ENCODE measurements at places on chromosomes 6 and 20.
A peak's percentile ranks its signal among the peaks of the same experiment; 100 is the strongest.

GRCh38 chr6:169939554-169940164 is 188.2 kb downstream of the ERMARD start:
- no peak for DNase-seq

GRCh38 chr6:15350386-15351083 is 104.7 kb downstream of the JARID2 start:
- DNase-seq, result no peak

DNA sequence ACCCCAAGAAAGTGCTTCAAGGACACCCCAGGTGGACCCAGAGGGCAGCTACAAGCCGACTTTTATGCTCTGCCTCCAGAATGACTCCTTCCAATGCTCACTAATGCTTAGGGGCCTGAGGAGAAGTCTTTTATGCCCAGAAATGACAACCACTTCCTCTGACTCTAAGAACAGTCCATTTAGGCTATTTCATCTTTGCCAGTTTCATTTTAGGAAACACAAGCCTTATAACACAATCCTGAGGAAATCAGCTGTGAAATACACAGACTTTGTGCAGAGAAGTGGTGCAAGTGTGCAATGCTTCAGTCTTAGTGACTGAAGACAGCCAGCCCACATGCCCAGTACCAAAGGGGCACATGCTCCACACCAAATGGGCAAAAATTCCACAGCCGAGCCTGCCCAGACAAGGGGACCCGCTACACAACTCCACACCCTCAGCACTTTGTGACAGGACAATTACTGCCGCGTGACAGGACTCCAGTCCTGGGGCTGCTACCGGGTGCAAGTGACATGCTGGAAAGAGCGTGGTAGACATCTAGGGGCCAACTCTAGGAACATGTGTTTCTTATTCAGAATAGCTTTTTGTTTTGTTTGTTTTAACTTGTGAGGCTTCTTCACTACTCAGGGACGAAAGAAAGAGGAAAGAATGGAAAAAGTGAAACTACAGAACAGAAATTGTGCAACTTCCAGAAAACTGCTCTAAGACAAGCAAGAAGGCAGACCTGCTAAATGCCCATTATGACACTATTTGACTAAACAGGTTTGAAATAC is 28.2 kb upstream of the PLAGL1 start:
- no peak for DNase-seq

GRCh38 chr6:4010689-4011090 is 68.2 kb downstream of the FAM217A start:
- no peak for DNase-seq

- no peak for DNase-seq
These were observed 37.6 kb downstream of the NCR2 start for GRCh38 chr6:41372832-41373626.

GRCh38 chr6:129793447-129793846 is 67.7 kb downstream of the TMEM244 start:
- DNase-seq, result no peak

DNA sequence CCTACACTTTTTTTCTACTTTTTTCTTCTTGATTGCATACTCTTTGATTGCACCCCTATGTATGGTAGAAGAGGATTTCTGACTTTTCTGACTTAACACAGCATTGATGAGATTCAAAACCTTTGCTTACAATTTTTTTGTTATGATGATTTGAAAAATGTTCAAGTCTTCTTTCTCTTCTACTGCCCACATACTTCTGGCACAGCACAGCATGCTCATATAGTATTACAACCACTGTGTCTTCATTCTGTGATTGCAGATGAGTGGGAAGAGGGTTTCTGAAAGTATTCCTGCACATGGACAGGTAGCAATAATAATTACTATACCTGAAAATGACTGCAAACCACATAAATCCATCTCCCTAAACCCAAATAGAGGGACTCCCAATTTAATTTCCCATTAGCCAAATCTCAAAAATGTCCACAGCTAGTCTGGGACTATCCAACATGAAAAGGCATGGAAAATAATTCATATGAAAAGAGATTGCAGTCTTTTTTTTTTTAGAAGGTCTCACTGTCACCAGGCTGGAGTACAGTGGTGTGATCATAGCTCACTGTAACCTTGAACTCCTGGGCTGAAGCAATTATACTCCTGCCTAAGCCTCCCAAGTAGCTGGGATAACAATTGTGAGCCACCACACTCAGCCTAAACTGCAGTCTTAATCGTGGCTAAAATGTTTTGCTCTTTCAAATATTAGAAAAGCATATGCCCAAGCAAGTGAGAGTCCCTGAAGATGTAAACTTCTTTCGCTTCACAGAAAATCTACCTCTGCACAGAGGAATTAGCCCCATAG is 15.9 kb upstream of the TENT5A start:
- DNase-seq, result no peak

GRCh38 chr6:5359417-5359816 is 98.1 kb downstream of the FARS2 start:
- DNase-seq, result no peak

- DNase-seq, result no peak
These were observed 2.6 kb downstream of the TOMM6 start for GRCh38 chr6:41790045-41790444.

DNA sequence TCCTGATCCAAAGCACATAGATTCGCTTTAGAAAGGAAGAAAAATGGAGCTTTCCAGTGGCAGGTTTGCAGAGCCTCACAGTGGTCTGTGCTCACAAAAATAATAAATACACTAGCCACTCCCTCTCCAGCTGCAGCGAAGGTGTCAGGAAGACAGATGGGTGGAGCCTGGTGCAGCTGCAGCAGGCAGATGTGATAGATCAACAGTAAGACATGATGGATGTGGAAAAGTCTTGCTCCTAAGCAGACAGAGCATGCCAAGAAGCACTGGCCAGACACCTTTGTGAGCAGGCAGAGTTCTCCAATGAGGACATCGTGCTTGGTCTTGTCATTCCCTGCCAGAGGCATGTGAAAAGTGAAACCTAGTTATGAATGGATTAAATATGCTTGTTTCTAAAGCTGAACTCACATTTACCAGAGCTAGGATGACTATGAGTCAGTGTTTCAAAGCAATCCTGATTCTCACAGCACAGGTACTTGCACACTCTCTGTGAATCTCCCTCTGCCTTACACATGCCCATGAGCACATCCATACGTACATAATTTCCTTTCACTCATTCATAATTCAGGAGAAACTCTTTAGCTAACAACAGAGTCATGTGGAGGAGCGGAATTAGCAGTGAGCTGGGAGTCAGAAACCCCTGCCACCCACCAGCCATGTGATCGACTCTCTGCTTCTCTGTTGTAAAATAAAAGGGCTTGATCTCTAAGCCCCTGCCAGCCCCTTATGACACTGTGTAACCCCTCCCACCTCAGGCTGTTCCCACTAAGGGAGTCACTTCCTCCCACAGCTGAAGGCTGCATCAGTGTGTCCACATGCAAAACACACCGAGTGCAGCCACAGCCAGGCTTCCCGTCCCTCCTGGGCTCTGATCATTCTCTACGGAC is 111.2 kb downstream of the SCML4 start:
- no peak for DNase-seq

DNA sequence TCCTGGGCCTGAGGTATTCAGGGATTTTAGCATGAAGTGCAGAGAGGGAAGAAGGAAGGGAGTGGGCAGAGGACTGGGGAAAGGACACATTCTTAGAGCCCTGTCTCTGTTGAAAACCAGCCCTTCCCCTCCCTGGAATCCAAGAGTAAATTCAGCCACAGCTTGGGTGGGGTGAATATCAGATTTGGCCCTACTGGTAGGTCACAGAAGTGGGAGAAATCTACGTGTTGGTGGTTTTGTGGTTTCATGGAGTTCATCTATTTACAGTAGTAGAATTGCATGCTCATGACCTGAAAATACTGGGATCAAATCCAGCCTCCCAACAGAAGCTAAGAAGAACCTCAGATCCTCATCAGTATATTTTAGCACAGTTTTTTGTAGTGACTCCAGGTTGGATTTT is 404.4 kb downstream of the BMP2 start:
- no peak for DNase-seq

GRCh38 chr6:167778497-167779128 is 48.1 kb upstream of the AFDN start:
- no peak for DNase-seq

GRCh38 chr20:59429396-59429795 is 129.0 kb downstream of the EDN3 start:
- no peak for DNase-seq

DNA sequence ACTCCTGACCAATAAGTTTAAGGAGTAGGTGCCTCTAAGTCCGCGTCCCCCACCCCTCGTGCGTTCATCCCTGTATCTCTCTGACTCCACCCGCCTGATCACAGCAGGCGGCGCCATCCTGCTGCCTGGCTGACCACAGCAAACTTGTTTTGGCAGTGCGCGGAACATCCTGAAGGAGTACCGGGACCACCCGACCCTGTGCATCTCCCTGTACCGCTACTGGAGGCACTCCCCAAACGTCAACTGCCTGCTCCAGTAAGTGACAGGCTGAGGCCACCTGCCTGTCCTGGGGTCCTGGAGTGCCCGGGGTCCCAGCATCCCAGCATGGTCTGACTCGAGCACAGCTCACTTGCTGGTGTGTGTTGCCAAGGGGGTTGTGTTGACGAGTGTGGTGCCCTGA is 19.0 kb downstream of the PNLDC1 start:
- DNase-seq, result no peak

GRCh38 chr20:38975539-38976120 is 13.5 kb downstream of the DHX35 start:
- no peak for DNase-seq

- DNase-seq, result no peak
These were observed 16.2 kb downstream of the AAR2 start for GRCh38 chr20:36252511-36252910.

DNA sequence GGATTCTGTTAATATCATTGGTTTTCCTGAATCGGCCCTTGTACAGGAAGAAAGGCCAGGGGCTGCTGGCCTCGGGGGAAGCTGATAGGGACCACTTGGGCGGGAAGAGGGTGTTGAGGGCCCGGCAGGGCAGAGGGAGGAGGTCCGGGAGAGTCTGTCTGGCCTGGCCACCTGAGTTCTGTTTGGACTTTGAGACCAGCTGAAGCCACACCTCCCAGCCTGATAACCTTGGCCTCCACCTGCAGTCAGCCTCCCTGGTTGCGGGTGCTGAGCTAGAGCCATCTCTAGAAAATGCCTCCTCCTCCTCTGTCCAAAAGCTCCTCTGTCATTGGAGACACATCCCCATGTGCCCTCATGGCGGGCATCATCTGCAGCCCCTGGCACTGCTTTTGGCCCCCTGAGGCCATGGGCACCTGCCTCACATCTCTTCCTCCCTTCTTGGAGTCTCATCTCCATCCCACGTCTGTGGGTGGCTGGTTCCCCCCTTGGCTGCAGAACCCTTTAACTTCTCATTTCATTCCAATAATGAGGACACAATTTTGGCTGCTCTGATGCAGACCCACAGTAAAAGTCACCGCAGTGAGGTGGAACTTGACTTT is 16.6 kb downstream of the APCDD1L start:
- DNase-seq, result no peak

- DNase-seq, result peak; percentile 86
These were observed at the start of gene MAD2L1BP for GRCh38 chr6:43635387-43636307. MAD2L1BP (plus strand) TSS chr6:43635840; CDS start chr6:43635876, 36 bp downstream.

DNA sequence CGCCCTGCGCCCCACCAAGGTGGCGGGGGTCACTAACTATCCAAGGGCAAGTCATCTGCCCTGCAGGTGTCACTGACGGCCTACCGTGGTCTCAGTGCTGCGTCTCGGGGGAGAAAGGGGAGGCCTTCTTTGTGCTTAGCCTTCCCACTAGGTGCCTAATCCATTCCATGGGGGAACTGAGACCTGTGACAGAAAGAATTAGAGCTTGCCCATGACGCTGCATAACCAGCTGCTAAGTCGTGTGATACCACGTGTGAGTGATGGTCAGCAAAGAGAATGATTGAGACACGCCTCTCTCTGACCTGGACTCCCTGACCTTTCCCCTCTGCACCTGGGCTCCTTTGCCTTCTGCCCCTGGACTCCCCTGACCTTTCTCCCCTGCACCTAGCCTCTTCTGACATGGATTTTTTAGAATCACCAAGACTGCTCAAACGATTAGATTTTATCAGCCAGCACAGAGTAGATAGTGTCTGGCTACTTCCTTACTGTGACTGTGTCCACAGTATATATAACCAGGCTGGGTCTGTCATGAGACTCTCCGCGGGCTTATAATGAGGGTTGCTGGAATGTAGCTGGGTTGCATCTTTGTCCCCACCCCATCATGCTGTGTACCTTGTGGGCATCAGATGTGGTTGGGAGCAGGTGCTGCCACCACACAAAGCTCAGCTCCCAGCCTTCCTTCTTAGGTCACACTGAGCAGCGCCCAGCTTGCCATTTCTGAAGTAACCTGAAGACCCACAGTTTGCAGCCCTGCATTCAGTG is 140.6 kb downstream of the TMEM242 start:
- no peak for DNase-seq

GRCh38 chr6:48883116-48883515 is 579.9 kb downstream of the MMUT start:
- DNase-seq, result no peak

DNA sequence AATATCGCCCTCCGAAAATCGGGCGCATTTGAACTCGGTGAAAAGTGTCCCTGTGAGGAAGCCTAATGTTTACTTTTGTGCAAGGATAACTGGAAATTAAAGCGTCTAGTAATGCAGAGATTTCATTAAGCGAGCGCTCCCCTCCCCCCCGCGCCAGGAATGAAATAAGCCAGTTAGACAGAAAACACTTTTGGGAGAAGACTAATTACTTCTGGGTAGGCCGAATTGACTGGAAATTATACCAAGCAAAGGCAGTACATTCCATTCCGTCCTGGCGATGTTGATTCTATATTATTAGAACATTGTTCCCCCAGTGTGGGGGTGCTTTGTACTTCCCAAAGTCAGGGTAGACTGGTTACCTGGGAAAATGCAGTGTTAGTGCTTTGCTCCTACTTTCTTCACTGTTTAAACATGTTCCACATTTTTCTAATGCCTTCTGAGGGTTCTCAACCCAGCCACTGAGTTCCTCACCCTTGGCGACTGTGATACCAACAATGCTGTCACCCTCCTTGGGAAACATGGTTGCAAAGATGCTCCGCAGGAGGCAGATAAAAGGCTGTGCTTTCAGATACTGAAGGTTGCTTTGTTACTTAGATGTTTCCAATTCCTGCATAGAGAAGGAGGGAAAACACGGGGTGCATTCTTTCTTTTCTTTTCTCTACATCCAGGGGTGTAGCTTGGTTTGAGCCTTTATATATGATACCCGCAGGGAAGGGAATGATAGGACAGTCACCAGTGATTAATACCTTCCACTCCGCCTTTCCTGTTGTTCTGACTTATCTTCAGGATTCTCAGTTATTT is 2.6 kb downstream of the GJA1 start:
- no peak for DNase-seq

DNA sequence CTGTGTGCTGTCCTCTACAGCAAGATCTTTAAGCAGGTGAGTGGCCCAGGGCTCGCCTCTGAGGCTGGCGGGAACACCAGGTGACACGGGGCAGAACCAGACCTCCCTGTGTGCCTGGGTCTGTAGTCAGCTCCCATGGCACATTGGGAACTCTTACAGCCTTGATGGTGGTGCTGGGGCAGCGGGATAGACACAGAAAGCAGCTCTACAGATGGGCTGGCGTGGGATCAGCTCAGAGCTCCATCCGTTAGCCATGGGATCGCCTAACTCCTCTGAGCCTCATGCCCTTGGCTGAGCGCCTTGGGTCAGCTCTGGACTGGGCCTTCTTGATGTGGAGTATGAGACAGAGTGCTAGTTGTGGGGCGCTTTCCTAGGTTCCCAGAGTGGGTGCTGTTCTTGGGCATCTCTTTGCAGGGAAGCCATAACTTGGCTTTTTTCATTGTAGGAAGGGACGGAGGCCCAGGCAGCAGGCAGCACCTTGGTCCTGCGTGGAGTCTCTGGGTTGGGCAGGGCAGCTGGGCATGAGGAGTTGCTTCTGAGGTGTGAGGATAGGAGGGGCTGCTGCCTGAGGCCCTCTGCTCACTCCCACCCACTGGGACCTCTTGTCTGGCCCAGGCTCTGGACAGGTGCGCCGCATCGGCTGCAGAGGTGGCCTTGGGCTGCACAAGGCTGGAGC is 51.3 kb downstream of the EFCAB8 start:
- no peak for DNase-seq

Measured in glutamatergic neuron (in vitro differentiated cells).